ENCODE measurements at places on chromosomes 1 and 21. TPM values are rescaled to one million over a fixed set of nuclear protein-coding genes. Genes with fewer than 3 reads are reported as not detected.

The LIPI gene
- not detected for total RNA-seq

The PTPRU gene
- total RNA-seq, result 2.5 TPM

The C1QTNF12 gene
- total RNA-seq, result 0.22 TPM

The CD1E gene
- total RNA-seq, result not detected

The ANKRD45 gene
- under 0.01 TPM for total RNA-seq

The HORMAD1 gene
- total RNA-seq, result 0.11 TPM

The HSD3B2 gene
- not detected for total RNA-seq

The RSPH1 gene
- not detected for total RNA-seq

The PLXNA2 gene
- total RNA-seq, result 40.7 TPM

The MYBPHL gene
- not detected for total RNA-seq

The IVL gene
- not detected for total RNA-seq

The SPRR5 gene
- total RNA-seq, result not detected

The PBX1 gene
- 1.5 TPM for total RNA-seq

The CCDC17 gene
- 0.87 TPM for total RNA-seq

The TMEM39B gene
- 9.1 TPM for total RNA-seq

The NMNAT2 gene
- total RNA-seq, result 0.34 TPM

The GCSAML gene
- not detected for total RNA-seq

The BTG2 gene
- 15.3 TPM for total RNA-seq

The FCGR3B gene
- total RNA-seq, result not detected

The MLLT11 gene
- total RNA-seq, result 0.43 TPM

The ALX3 gene
- total RNA-seq, result not detected

The CD2 gene
- not detected for total RNA-seq

The TRIM17 gene
- not detected for total RNA-seq

The OR2L2 gene
- not detected for total RNA-seq

The HES3 gene
- not detected for total RNA-seq

The GPR3 gene
- total RNA-seq, result 0.22 TPM

The CRYAA gene
- total RNA-seq, result not detected

The SLC2A5 gene
- total RNA-seq, result 0.17 TPM

The CDC42SE1 gene
- total RNA-seq, result 43.7 TPM

The NBPF19 gene
- 1.4 TPM for total RNA-seq

The CD244 gene
- not detected for total RNA-seq

The RNF11 gene
- 116 TPM for total RNA-seq

The IGSF21 gene
- total RNA-seq, result not detected

The CNIH4 gene
- total RNA-seq, result 85.8 TPM

The CCDC185 gene
- total RNA-seq, result not detected

The MFN2 gene
- total RNA-seq, result 55.4 TPM

The BRINP3 gene
- not detected for total RNA-seq

The DAP3 gene
- 39.4 TPM for total RNA-seq

The TSHB gene
- not detected for total RNA-seq

The SELE gene
- total RNA-seq, result 1.5 TPM

The LCE1F gene
- total RNA-seq, result not detected

The TSNAX gene
- 38.3 TPM for total RNA-seq

The SNRPE gene
- 46.5 TPM for total RNA-seq

The KRTAP13-2 gene
- total RNA-seq, result not detected

The TGFB2 gene
- total RNA-seq, result 9.5 TPM

The GNG4 gene
- 0.43 TPM for total RNA-seq

The KRTAP22-1 gene
- total RNA-seq, result not detected

The SPRR4 gene
- not detected for total RNA-seq

The CDC14A gene
- 9.0 TPM for total RNA-seq

The PADI4 gene
- not detected for total RNA-seq

The DNAI4 gene
- total RNA-seq, result 2.9 TPM

The LYPD8 gene
- not detected for total RNA-seq

The SLC44A3 gene
- 4.1 TPM for total RNA-seq

The RGS13 gene
- total RNA-seq, result not detected

The SPRR2D gene
- total RNA-seq, result not detected

The TMEM51 gene
- 10.4 TPM for total RNA-seq

Data from dermis lymphatic vessel endothelial cell (primary cell).